ENCODE measurements at places on chromosomes 3 and 15.

- peak; percentile 76 for DNase-seq
These were observed 10.8 kb downstream of the FOXL2 start for GRCh38 chr3:138935863-138936740.

DNA sequence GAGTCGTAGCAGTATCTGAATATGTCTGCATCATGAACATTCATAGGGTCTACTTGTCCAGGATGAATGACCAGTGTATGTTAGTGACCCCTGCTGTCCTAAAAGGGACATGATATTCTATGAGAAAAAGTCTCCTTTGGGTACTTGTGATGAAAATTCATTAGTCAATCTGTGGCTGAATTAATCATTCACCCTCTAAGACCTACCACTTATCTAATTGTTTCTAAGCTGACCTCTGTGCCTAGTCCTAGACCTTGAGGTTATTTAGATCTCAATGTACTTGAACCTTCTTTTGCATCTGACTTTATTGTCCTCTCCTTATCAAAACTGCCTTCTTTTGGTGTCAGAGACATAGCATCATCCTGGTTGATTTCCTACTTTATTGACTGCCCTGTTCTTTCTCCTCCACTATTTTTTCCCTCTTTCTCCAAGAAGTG is 799.3 kb downstream of the DIPK2A start:
- no peak for DNase-seq

DNA sequence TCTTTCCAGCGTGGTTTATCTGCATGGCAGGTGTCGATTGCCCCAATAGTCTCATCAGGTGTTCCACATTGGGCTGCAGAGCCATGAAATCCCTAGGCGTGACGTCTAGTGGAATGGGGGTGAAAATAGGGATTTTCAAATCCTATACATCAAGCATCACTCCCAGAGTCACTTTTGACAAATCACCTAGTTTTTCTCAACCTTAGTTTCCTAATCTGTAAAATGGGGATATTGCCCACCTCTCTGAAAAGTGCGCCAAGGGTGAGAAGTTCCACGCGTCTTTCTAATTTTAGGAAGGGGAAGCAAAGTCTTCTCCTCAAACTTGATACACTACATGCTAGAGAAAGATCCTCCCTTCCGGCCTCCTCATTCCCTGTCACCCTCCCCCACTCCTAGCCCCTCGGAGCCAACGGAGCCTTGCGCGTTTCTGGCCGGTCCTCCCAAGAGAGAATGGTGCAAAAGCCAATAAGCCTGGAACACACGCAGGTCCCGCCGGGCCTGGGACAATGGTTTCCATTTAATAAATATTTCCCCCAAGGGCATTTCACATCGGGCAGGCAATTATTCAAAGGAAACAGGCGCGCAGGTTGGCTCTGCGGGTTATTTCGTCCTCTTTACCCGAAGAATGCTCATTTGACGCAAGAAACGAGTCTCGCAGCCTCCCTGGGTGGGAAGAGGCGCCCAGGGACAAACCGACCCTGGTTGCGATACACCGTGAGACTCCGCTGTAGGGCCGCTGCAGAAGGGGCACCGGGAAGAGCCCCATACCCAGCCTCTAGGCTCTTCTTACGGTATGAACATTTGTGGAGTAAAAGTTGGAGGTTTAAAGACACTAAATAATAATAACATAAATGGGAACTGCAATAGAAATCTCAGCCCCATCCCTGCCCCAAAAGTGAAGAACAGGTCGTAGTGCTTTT is 1.2 kb upstream of the SOX14 start:
- no peak for DNase-seq

DNA sequence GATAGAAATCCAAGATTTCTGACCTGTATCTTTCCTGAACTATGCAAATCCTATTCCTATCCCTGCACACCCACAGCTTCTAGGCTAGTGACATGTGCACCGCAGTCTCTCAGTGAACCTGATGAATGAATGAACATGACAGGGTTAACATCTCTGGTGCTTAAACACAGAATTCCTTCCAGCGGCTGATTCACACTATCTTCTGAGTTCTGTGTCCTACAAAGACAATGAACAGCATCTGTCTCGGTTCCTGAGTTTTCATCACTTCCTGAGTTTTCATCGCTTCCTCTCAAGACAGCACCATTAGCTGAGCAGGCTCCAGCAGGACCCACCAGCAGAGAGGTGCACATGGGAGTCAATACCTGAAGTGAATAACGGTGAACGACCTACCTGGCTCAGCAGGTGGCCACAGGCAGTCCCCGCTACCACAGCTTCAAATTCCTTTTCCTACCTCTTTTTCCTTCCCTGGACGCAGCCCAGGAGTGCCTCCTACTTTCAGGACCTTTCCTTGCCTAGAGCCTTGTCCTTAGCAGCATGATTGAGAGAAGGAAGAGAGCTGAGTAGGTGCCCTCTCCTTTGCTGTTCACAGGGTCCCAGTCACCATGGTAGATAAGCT is 113.5 kb downstream of the IGF2BP2 start:
- no peak for DNase-seq

GRCh38 chr3:135989242-135989641 is 23.7 kb downstream of the PPP2R3A start:
- no peak for DNase-seq

DNA sequence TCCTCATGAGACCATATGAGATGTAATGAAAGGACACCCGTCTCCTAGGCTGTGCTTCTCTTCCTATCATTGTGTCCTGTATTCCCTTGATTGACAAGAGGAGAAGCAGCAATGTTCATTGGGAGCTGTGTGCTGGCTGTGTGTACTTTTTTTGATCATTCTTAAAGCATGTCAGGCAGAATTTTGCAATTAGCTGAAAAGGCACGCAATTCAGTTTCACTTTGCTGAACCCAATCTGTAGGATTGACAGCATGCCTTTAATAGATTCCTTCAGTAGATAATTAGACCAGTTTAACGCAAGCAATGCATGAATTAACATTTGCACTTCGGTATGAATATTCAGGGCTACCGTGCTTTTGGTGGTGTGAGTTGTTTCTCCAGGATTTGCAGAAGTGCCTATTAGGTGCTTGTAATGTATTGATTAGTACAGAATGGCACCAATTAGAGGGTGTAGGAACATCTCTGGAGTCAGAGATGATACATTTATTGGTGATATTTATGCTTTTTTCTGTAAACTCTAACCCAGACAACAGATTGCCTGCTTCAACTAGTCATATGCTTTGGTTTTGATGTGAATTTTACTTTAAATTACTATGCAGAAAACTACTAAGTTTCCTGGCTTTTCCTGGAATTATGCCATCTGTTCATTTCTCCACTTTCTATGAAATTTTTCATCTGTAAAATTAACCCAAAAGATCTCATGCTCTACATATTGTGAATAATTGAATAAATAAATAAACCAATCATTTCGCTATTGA is 114.3 kb downstream of the NSUN3 start:
- DNase-seq = no peak

DNA sequence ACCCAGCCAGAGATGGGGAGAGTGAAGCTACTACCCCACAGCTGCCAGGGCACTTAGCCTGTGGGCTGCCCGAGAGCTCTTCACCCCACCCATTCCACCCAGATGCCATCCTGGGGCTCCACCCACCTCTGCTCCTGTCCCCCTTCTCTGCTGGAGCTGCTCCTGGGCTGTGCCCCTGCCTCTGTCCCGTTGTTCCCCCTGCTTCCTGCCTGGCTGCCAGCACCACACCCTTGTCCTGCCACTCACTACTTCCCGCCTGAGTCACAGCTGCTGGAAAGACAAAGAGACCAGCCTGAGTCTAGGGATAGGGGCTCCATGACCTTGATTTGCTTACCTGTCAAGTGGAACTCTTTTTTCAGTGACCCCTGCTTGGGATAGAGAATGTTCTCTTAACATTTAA is 12.4 kb downstream of the GNAI2 start:
- DNase-seq = no peak
